ENCODE measurements at places on chromosomes 2 and 18. TPM values are rescaled to one million over a fixed set of nuclear protein-coding genes. Genes with fewer than 3 reads are reported as not detected.
A peak's percentile ranks its signal among the peaks of the same experiment; 100 is the strongest.

GRCh38 chr18:80037869-80038630, 3.8 kb downstream of the RBFA start:
- DNase-seq, result no peak

GRCh38 chr2:88857274-88857741, 165.8 kb downstream of the RPIA start:
- DNase-seq, result no peak

DNA sequence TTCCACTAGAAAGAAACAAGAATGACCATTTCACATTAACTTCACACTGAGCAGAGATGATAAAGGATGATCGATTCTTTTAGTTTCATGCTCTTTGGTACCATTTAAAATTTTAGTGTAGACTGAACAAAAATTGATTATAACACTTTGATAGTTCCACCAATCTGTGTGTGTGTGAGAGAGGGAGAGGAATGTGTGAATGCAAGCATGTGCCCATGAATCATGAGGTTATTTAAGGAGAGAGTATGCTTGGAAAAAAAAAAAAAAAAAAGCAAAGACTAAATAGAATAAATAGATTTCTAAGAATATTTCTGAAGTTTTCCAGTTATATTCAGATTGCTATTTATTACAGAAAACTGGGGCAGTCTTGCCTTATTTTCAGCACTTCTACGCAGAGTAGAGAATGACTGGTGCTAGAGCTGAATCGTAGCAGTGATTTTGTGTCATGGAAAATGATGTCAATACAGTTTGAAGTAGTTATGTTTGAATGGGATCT, 900.8 kb downstream of the SLC4A3 start:
- no peak for DNase-seq

DNA sequence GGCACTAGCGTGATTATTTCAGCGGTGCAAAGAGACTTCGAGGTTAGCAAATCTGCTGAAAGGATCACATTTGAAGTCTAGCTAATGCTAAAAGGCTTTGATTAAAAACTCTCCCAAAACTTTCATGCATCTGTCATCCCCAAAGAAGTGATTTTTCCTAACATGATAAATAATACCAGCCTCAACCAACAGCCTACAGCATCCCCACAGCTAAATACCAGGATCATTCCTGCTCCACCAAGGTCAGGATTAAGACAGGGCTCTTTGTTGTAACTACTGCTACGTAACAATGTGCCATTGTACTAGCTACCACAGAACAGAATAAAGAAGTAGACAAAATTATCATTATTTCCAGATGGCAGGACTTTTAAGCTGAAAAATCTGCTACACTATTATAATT, 1.6 kb downstream of the OR6B3 start:
- DNase-seq, result no peak

DNA sequence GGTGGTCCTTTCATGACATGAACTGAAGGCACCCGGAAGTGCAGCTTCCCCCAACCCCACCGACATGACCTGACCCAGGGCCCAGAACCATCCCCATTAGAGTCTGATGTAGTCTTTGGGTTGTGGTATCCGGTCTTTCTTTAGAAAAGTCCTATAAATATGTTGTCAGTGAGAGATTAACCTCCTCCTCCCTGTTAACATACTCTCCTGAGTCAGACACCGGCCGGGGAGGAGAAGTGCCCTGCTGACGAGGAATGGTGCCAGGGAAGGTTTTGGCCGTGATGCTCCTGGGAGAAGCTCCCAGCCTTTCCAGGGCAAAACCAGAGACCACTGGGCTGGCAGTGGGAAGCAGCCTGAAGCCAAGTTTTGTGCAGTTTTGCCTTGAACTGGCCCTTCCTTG, 109.0 kb downstream of the LAMA3 start:
- DNase-seq, result no peak

DNA sequence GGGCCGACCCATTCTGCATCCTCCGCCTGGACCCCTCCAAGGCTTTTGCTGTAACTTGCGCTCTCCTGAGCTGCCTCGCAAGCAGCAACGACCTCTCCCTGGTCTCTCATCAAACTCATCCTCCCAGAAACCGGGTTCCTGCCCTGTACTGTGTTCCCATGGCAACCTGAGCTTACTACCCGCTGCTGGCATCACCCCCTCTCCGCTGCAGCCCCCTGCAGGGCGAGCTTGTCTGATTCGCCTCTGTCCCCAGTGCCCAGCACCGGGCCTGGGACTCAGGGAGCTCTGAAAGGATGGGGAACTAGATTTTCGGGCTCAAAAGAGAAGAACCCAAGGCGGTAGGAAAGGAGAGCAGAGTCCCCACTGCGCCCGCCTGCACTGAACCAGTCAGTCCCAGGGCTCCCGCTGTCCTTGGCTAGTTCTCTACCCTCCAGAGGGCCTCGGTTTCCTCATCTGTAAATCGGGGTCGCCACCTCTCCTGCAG, 463 bp downstream of the HS1BP3 start:
- DNase-seq, result no peak

- DNase-seq, result peak; percentile 77
Observed at GRCh38 chr18:77088963-77089722, 43.4 kb downstream of the MBP start.

GRCh38 chr2:37287966-37288365, 36.7 kb downstream of the PRKD3 start:
- DNase-seq, result no peak

DNA sequence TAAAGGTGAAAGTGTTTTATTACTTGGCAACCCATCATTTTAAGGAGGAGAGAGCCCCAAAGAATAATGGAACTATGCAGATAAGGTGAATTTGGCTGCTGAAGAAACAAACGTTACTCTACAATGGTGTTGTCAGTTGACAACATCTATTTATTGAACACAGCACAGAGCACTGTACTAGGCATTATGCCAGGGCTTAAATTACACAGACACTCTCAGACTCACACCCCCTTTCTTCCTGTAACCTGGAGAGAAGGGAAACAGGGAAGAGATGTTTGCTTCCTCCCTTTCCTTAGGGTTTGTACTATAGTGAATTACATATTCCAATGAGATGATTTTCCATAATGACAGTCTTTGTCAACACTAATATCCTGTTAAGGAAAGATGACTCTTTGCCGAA, 94.0 kb upstream of the ATP5MC3 start:
- DNase-seq, result no peak

The IL36B gene
- total RNA-seq, result not detected

The VWA3B gene
- not detected for total RNA-seq

All from breast epithelium (tissue), 4 donors.